DMS 273 treated with DMSO at 0.1 percent for 48 hours (cell line): ENCODE measurements at places on chromosomes 6 and 20.

DNA sequence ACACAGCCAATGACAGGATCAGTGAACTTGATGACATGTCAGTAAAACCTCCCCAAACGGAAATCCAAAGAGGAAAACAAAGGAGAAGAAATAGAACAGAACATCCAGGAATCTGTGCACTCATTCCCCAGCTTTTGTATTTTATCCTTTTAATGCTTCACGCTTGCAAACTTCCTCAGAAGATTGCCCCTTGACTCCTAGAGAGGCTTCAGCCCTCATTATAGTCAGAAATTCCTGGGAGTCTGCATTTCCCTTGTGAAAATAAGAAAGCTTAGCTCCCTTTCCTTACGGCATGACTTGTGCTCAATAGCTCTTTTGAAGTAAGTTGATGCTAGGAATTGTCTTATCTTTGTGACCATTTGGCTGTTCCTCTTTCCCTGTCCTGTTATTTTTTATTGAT, 313.6 kb upstream of the OPRM1 start:
- no peak for DNase-seq

- no peak for DNase-seq
Measured at GRCh38 chr20:62765432-62766070, 30.7 kb upstream of the MRGBP start.

- DNase-seq: peak; percentile 86
Measured at GRCh38 chr6:34358389-34358905, 34.0 kb downstream of the NUDT3 start.

DNA sequence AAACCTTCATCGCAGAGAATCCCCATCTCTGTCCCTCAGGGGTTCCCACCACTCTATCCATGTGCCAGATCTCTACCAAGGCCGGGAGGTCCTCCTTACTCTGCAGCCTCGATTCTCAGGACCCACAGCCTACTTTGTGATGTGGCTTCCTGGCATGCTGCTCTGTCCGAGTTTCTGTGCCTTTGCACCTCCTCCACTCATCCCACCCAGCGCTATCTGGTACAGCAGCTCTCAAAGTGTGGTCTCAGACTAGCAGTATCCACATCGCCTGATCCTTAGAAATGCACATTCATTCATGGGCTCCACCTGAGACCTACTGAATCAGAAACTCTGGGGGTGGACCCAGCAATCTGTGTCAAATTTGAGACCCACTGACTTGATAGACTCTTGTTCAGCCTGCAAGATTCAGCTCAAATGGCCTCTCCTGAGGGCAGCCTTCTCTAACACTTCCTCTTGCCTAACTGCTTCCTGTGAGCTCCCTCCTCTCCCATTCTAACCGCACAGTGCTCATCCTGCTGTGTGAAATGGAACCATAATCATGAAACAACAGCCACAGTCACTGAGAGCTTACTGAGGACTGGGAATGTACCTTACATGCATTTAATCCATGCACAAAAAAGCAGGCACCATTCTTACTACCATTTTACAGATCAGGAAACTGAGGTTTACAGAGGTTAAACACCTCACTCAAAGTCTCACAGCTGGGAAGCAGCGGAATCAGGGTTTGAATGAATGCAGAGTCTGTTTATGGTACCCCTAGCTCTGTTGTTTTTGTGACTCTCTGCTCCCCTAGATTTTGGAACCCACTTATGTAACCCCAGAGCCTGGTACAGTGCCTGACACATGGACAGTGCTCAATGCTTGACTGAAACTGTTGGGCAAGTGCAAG, 69.4 kb downstream of the JPH2 start:
- no peak for DNase-seq

GRCh38 chr6:26205161-26205624, 118.0 kb downstream of the HFE start:
- peak; percentile 82 for DNase-seq

- no peak for DNase-seq
Measured at GRCh38 chr20:45345104-45345936, 2.9 kb downstream of the SDC4 start.

DNA sequence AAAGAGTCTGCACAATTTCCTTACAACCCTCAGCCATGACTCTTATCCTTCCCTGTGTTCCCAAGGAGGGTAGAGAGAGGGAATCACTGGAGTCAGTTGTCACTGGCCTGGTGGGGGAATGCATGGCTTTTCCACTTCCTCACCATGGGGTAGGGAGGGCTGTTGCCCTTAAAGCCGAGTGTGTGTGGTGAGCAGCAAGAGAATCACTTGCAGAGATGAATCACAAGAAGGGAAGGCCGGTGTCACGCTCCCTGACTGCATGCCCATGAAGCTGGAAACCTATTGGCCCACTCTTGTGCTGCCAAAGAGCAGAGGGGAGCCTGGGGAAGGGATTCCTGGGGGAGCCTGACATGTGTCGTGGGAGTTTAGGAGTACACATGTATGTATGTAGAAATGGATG, 18.1 kb upstream of the BMP6 start:
- no peak for DNase-seq

DNA sequence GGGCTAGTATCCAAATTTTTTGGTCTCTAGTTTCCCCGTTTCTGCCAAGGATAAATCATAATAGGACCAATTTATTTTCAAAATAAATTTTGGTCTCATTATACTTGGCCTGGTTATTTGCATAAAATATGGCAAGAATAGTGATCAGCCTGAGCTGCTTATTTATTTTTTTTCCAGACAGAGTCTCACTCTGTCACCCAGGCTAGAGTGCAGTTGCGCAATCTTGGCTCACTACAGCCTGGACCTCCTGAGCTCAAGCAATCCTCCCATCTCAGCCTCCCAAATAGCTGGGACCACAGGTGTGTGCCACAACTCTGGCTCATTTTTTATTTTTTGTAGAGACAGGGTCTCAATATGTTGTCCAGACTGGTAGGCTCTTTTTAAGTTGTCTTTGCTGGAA, 329.5 kb downstream of the PACRG start:
- DNase-seq: no peak

DNA sequence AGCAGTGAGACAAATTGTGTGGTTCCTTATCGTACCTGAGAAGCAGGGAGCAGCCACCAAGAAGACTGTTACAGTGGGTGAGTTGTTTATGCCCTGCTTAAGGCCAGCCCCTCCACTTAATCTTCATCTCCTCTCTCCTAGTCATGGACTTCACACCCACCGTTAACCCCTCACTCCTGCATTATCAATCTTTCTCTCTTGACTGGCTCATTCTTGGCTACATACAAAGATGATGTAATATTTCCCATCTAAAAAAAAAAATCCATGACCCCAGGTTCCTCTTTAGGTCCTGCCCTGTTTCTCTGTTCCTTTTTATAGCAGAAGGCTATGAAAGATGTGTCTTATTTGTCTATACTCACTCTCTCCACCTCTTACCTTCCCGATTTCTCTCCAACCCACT, 72.4 kb downstream of the SHLD1 start:
- no peak for DNase-seq

- no peak for DNase-seq
Measured at GRCh38 chr20:16257813-16258430, 315.3 kb downstream of the KIF16B start.

DNA sequence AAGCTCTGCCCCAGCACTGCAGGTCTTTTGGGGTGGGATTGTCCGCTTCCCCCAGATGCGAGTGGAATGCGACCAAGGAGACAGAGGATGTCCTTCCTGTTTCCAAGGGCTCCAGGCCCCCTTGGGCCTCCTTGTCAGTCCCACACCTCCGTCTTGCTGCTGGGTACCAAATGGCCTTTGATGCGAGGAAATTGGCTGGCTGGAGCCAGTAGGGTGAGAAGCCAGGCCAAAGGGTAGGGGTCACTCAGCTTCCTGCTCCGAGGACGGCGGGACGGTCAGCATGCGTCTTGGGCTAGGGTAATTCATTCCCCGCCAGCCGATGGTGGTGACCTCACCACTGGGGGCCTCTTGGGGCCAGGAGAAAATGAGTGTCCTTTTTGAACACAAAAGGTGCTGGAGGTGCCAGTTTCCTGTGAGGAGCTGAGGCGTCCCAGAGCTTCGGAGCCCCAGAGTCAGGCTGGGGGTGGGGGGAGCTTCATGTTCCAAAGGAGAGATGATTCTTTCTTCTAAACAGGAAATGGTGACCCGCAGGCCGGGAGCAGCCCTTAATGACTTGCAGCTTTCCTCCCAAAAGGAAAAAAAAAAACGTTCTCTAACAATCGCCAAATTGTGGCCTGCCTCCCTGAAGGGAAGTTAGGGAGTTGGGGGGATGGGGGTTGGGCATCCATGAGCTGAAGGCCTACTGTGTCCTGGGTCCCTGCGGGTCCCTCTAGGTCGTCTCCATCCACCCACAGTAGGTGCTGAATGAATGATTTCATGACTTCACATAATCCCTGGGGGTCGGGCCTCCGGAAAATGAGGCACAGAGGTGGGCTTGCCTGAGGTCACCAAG, 6.7 kb downstream of the SNAI1 start:
- no peak for DNase-seq

GRCh38 chr6:153150752-153151440, 19.8 kb upstream of the RGS17 start:
- no peak for DNase-seq

DNA sequence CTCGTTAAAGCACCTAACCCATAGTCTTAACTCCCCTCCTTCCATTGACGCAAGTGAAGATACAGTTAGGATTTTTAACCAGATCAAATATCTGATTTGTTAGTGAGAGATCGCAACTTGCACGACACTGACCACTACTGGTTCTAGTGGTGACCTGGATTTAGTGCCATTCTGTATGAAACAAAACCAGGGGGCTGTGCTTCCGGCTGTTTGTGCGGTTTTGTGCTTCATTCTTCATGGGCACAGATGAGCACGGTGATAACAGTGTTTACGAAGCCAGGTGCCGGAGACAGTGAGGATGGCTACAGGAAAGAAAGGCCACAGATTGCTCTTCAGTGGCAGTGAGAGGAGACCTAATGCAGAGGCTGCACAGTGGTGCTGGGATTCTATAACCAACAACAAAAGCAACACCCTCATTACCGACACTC, 75.5 kb downstream of the NOL4L start:
- DNase-seq: no peak

DNA sequence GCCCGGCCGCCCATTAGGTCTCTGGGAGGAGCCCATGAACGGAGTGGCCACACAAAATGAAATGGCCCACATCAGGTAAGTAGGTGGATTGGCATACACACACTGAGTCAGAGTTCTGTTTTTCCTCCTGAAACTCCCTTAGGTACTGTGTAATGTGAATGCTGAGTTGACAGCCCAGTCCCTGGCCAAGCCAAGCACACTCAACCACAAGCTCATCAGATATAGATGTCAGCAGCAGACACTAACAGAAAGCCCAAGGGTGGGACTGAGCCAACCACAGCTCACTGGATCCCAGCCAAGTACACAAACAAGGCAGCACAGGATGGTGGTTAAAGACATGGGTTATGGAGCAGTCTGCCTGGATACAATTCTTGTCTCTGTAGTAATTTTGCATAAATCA, 403.4 kb downstream of the GJA1 start:
- no peak for DNase-seq

DNA sequence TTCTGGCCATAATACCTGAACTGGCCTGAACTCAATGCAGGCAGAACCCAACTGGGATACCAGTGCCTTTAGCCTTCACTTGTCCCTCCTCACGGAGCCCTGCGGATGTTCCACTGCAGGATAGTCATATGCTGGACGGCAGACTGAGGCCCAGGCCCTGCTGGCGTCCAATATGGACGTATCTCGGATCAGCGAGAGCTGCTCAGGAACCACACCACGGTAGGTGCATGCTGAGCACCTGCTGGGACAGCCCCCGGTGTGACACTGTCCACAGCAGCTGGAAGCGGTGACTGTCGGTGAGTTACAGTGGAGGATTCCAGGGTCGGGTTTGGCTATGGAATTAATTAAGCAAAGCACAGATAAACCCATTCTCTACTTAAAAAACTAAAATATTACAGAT, 48.7 kb downstream of the PSMG4 start:
- DNase-seq: no peak

DNA sequence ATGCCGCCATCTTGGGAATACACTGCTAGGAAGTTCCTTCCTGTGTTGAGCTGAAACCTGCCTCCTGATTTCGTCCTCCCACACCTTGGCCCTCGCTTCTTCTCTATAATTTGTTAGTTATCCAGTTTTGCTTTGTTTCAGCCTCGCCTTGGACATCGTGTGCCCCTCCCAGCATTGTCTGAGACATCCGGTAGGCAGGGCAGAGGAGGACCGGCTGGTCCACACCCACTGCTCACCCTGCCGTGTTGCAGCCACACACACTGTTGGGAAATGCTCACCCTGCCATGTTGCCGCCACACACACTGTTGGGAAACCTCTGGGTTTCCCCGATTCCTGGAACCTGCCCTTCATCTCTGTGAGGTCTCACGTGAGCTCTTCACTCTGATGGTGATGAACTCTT, 105.1 kb downstream of the CDH4 start:
- DNase-seq: no peak

DNA sequence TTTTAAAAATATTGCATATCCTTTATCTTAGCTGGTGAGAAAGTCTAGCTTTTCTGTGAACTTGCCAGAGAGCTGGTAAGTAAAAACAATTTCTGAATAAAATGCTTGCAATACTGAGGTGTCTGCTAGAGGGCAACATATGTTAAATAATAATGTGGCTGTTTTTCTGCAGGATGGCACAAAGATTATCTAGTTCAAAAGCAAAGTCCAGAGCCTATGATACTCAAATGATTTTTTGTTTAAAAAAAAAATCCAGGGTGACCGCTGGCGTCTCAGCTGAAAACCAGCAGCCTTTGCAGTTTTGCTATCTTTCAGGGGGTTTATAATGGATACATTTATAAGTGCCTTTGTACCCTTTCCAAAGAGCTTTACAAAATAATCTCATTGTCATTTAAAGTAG, 194.9 kb downstream of the PHACTR1 start:
- no peak for DNase-seq

DNA sequence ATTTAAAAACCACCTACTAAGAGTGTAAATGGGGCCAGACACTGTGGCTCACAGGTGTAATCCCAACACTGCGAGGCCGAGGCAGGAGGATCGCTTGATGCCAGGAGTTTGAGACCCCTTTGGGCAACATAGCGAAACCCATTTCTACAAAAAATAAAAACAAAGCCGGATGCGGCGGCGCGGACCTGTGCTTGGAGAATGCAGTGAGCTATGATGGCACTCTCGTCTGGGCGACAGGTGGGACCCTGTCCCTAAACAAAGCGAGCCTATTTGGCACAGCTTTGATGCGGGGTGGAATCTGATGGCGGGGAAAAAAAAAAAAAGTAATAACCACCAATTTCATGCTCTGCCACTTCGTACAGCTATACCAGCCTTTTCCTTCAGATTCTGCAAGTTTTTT, 1.1 kb downstream of the TCP1 start:
- no peak for DNase-seq

DNA sequence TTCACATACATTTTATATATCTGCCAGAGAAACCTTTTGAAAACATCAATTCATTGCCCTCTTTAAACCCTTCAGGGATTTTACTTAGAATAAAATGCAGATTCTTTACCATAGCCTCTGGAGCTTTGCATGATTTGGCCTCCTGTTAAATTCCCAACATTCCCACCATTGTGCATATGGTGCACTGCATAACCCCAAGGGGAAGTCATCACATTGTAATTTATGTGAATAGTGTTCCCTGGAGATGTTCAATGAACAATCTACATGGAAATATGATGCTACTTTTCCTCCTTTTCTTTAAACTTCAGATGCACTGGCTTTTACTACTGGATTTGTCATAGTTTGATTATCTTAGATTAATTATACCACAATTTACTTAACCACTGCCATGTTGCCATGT, 94.7 kb downstream of the PHF3 start:
- no peak for DNase-seq

- no peak for DNase-seq
Measured at GRCh38 chr6:8334113-8334512, 101.2 kb downstream of the SLC35B3 start.
